ENCODE measurements at places on chromosomes 5 and 9.
A peak's percentile ranks its signal among the peaks of the same experiment; 100 is the strongest.

DNA sequence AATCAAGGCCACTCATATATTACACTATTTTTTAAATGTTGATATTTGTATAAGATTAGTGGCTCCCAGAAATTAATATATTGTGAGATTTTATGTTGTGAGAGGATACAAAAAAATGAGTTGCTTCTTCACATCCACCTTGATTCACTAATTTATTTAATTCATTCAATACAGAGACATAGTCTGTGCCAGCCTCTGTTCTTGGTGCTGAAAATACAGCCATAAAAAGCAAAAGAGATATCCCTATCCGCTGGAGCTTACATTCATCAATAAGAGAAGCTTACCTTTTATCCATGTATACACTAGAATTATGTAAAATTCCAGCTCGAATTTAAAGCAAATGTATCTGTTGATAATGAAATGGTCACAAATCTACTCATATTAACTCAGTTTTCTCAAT is 92.2 kb upstream of the GABRG2 start:
- no peak for DNase-seq

GRCh38 chr5:136174021-136174659 is 18.8 kb downstream of the SMIM32 start:
- peak; percentile 23 for DNase-seq

GRCh38 chr9:126588491-126589168 is 25.1 kb upstream of the LMX1B start:
- no peak for DNase-seq

GRCh38 chr5:2139478-2139877 is 256.8 kb upstream of the IRX4 start:
- no peak for DNase-seq

- DNase-seq, result no peak
These were observed 116.7 kb upstream of the LPCAT1 start for GRCh38 chr5:1640421-1640881.

DNA sequence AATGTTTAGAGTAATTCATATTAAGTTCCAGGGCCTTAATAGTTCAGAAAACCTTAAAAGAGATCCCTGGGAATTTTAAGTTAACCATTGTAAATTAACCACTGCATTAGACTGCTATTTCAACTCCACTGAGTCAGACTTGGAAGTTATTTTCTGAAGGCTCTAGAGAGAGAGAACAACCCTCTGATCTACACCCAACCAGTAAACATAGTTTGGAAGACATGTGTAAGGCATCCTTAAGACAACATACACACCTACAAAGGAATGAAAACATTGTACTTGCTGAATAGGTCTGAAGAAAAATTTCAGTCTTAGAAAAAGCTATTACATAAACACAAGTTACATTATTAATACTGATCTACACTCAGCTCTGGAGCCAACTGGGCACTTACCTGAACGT is 158.2 kb upstream of the FST start:
- no peak for DNase-seq

- DNase-seq, result no peak
These were observed 10.5 kb upstream of the IPPK start for GRCh38 chr9:92680166-92681119.

DNA sequence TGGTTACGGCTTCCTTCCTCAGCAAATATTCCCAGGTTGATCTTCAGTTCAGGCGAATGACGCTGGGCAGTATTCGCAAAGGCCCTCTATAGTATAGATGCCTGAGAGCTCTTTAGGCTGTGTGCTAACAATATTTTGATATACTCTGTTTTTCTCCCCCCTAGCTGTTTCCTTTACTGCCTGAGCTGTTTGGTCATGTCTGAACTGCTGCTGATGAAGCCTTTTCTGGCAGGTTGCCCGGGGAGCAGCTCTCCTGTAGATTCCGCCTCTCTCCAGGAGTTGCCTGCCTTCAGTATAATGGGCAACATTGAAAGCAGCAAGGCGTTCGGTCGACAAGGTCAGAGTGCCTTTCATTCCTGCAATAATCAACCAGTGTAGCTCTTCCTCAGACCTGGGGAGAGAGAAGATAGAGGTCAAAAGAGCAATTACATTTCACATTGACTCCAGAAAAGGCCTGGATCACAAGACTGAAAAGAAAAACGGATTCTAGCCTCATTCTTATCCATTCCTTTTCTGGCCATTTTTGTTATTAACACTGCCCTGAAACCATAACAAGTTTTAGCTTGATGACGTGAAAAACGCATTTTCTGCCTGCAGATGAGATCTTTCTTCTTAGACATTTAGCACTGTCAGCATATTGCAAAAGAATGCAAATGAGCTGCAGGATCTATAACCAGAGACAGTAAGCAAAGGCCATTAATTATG is 60.1 kb upstream of the ZNF608 start:
- peak; percentile 58 for DNase-seq

GRCh38 chr5:33148076-33148513 is 292.7 kb upstream of the TARS1 start:
- peak; percentile 73 for DNase-seq

DNA sequence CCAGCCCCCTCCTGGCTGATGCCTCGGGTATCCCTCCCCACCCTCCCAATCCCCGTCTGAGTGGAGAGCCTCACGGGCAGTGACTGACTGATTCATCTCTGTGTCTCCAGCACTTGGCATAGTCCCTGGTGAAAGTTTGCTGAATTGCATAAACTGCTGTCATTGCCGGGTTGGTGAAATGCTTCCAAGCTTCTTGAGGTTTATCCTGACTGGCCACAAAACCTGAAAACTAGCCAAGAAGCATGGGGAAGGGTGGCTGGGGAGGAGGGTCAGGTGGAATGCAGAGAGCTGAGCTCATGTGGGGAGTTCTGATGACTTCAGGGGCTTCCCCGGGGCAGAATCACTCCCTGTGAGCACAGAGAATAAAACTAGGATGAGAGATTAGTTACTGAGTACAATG is 56.9 kb upstream of the GGTA1 start:
- peak; percentile 96 for DNase-seq

DNA sequence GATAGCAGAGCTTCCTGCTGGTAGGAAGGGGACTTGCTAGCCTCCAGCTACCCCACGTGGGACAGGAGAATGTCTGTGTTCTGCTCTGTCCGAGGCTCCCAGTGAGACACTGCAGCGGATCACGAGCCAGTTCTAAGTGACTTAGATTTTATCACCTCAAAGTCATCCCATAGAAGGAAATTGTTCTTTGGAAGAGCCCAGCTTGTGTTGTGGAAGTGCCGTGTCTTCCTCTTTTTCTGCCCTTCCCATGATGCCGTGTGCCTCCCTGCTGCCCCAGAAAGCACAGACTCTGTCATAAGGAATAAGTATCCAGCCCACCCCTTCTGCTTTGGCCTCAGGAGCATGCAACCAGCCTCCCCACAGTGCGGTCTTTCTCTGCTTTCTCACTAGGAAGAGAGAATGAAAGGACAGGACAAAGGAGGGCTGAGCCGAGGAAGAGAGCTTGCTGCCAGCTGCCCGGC is 35.6 kb downstream of the RUFY1 start:
- no peak for DNase-seq

- DNase-seq, result no peak
These were observed 1.5 kb upstream of the NEUROG1 start for GRCh38 chr5:135537271-135537670.

- DNase-seq, result no peak
These were observed 14.7 kb downstream of the ENC1 start for GRCh38 chr5:74625742-74626241.

DNA sequence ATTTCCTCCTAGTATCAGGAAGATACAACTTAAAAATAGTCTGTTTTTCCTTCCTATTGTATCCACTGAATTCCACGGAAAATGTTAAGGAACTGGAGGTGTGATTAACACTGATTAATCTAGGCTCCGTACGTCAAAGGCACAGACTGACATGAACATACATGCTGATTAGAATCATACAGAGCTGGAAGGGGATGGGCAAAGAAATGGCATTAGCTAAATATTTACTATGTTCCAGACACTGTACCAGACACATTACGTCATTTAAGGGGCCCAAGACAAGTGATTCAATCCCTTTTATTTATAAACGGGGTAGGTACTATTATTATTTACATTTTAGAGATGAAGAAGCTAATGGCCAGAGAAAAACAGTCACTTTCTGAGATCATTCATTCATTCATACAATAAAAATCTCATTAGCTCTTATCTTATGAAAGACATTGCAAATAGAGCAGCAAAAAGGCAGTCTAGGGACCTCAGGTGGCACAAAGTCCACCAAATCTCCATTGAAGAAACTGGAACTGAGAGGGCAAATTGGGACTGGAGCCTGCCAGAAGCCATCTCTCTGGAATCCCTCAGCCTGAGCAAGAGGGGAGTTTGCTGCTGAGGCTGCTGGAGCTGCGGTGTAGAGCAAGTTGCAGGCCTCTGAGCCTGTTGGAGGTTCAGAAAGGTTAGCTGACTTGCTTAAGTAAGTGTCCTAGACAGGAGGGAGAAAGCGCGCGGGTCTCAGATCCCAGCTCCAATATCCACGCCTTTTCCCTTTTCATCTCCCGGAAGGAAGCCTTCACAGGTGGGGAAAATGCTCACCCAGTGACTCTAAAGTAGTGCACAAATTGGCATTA is 1.6 kb upstream of the TGFBR1 start:
- DNase-seq, result no peak

GRCh38 chr9:131618071-131618479 is 72.8 kb downstream of the PRRT1B start:
- DNase-seq, result no peak

- DNase-seq, result no peak
These were observed 94.2 kb downstream of the BARX1 start for GRCh38 chr9:93860694-93861658.

GRCh38 chr5:601771-602465 is 10.2 kb upstream of the CEP72 start:
- no peak for DNase-seq

GRCh38 chr5:68424799-68425537 is 209.4 kb downstream of the PIK3R1 start:
- no peak for DNase-seq

DNA sequence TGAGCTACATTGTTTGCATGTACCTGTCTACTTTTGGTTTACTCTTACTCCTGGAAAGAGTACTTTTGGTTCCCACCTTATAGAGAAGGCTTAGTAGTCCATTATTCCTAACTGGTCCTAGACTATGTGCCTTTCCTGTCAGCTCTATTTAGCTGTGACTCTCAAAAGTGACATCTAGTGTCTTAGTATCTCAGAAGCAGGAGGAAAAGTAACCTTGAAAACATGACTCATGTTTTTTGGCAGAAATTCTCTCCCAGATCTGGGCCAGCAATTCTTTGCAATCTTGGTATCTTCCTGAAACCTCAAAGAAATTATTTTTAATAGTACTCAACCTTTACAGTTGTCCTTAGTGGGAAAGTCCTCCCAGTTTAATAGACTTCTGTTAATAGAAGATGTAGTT is 691.7 kb upstream of the SEMA6A start:
- no peak for DNase-seq

GRCh38 chr5:14663734-14664269 is 716 bp upstream of the OTULIN start:
- DNase-seq, result no peak

GRCh38 chr5:83049370-83049885 is 27.8 kb downstream of the TMEM167A start:
- DNase-seq, result no peak

DNA sequence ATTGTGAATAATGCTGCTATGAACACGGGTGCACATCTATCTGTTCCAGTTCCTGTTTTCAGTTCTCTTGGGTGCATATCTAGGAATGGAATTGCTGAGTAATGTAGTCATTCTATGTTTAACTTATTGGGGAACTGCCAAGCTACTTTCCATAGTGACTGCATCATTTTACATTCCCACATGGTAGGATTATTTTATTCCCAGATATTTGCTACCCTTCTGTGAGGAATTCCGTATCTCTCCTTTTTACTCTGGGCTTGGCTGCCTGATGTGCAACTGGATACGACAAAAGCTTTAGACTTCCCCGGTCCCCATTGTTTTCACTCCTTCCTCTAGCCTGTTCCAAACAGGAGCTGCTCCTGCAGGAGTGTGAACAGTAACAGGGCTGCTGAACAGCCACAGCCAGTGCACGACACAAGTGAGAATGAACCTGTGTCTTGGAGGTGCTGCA is 7.2 kb downstream of the TAS2R1 start:
- peak; percentile 81 for DNase-seq

DNA sequence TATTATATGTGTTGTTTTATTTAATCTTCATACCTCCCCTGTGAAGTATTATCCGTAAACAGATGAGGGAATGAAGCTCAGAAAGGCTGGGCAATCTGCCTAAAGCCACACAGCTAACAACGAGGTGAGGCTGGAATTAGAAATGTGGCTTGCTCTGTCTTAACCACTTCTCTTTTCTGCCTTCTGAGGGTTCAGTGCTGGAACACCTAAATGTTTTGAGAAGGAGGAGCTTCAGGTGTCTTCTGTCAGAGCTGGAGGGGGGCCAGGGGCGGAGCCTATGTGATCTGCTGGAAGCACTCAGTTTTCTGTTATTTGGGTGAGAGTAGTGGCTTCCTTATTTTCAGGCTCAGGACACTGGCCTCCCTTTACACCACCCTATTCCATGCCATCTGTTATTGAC is 35.0 kb upstream of the ARAP3 start:
- DNase-seq, result no peak

DNA sequence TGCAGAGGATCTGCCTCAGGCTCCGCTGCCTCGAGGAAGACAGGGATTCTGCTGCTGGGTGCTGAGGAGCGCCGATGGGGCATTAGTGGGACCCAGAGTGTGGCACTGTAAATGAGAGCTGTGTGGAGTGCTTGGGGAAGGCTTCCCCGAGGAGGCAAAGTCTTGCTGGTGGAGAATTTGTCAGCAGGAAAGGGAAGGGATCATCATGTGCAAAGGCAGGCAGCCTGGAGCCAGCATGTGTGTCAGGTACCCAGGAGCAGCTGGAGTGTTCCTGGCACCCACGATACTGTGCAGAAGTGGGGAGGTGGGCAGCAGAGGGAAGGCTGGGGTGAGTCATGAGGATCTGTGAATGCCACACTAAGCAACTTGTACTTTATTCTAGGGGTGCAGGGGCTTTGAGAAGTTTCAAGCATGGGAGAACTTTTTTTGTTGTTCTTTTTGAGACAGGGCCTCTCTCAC is 12.3 kb downstream of the B4GALT7 start:
- DNase-seq, result no peak

All from fibroblast of skin of left biceps (primary cell).